ENCODE measurements at places on chromosomes 7 and 10. TPM values are rescaled to one million over a fixed set of nuclear protein-coding genes. Genes with fewer than 3 reads are reported as not detected.

Gene KCNIP2
- total RNA-seq: not detected

Gene FGFBP3
- 0.34 TPM for total RNA-seq

Gene CTAGE6
- total RNA-seq: 0.68 TPM

Gene ENO4
- total RNA-seq: not detected

Gene RAMP3
- total RNA-seq: 116 TPM

Gene SLC26A3
- total RNA-seq: not detected

Gene BMS1
- total RNA-seq: 24.2 TPM

Gene LRRD1
- under 0.01 TPM for total RNA-seq

Gene CTAGE4
- not detected for total RNA-seq

Gene CFAP70
- 0.34 TPM for total RNA-seq

Gene KIAA1549
- 2.6 TPM for total RNA-seq

Gene FOXK1
- total RNA-seq: 37.7 TPM

Gene SAP25
- total RNA-seq: not detected

Gene CYP2C19
- total RNA-seq: not detected

- no peak for DNase-seq
Measured at GRCh38 chr10:78365694-78366093, 332.0 kb downstream of the RPS24 start.

DNA sequence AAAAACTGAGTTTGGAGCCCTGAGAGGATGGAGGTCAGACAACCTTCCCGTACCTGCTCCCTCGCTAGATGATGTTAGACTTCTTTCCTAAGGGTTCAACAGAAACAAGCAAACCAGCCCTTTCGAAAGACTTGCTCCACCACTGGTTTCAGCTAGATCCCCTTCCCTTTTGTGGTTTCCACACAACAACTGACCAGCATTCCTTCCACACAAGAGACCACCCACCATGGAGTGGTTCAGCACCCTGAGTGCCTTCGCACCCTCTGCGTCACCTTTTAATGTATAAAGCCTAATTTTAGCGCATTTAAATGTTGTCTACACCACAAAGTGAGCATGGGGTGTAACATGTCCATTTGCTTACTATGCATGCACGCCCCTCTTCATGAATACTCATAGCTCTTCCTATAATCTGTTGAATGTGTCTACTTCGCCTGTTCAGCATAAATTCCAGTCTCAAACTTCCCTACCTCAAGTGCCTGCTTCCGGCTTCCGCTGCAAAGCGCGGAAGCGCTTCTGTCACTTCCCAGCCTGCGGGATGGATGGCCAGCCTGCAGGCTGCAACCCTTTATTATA is 69.0 kb downstream of the TACC2 start:
- DNase-seq: no peak

DNA sequence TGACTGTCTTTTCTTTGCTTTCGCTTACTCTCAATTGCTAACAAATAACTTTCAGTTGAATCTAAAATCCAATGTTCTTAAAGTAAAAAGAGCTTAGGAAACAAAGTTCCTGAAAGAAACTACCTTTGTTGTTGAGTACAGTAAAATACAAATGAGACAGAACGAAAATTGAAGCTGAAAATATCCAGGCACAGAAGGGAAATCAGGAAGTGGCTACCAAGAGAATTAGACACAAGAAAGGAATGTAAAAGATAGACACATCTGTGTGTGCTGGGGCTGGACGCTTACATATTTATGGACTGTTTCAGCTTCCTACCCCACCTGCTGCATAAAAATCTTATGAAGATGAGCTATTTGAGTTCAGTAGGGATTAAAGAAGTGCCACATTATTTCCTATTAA is 161.7 kb upstream of the PLXDC2 start:
- DNase-seq: no peak

GRCh38 chr7:24907311-24907886 is 72.6 kb downstream of the OSBPL3 start:
- peak; percentile 86 for DNase-seq

- DNase-seq: peak; percentile 44
Measured at GRCh38 chr7:137989094-137989493, 12.8 kb downstream of the CREB3L2 start.

GRCh38 chr7:112503361-112503972 is 22.7 kb downstream of the LSMEM1 start:
- DNase-seq: no peak

DNA sequence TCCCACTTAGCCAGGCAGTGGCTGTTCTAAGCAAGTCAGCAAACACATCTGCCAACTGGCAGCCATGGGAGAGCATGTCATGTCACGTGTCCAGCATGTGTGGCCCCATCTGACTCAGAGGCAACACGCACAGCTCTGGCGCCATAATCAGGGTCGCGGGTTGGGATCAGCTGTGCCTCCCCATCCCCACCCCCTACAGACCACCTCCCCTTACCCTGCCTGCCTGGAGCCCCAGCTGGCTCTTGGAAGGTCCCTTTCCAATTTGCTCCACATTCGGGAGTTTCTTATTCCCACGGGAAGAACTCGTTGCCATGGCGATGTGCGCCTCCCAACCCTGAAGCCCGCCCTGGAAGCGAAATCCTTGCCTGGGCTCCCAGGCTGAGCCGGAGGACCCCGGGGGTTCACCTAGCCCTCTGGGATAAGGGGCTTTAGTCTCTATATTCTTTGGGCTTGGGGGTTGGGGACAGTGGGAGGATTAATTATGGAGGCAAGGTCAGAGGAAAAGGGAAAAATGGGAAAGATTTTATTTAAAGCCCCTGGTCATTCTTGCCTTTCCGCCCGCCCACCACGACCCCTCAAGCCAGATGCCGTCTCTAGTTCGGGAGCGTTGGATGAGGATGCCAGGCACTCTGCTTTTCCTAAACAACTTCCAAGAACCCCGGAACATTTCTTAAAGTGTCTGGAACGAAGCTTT is 283.7 kb downstream of the ZEB1 start:
- peak; percentile 23 for DNase-seq

GRCh38 chr7:40483630-40484029 is 348.8 kb downstream of the SUGCT start:
- DNase-seq: no peak

GRCh38 chr10:27207350-27207749 is 33.2 kb downstream of the ACBD5 start:
- DNase-seq: no peak

GRCh38 chr7:36001546-36001945 is 151.5 kb upstream of the EEPD1 start:
- DNase-seq: no peak

- DNase-seq: no peak
Measured at GRCh38 chr7:48183370-48183743, 12.1 kb downstream of the ABCA13 start.

GRCh38 chr10:10730471-10731043 is 287.1 kb upstream of the CELF2 start:
- DNase-seq: no peak

All from dermis blood vessel endothelial cell (primary cell).